ENCODE measurements at places on chromosomes 1 and 21.

DNA sequence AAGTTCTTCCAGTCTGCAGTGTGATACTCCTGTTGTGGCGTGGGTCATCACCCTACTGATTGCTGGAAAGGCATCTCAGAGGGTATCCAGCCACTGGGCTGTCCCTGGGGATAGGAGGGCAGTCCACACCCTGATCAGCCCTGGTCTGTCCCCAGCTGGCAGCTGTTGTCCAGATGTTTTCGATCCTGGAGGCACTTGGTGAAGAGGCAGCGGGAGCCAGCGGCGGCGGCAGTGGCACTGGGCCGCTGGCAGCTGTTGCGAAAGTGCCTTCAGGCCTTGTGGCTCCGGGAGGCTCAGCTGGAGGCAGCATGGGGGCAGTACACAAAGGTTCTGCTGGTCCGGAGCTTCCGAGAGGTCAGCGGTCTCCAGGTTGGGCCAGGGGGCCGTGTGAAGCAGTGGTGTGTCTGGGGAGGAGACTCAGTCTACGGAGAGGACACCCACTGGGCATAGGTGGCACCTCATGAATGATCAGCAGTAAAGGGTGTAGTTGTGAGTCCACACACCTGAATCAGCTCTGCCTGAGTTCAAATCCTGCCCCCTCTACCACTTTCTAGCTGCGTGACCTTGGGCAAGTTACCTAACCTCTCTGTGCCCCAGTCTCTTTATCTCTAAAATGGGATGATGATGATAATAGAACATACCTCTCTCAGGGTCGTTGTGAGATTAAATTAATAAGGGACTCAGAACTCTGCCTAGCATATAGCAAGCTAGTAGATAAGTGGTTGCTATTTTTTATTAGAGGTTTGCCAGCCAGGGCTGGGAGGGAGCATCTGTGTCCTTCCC is 6.1 kb downstream of the C1orf167 start:
- DNase-seq, result no peak

DNA sequence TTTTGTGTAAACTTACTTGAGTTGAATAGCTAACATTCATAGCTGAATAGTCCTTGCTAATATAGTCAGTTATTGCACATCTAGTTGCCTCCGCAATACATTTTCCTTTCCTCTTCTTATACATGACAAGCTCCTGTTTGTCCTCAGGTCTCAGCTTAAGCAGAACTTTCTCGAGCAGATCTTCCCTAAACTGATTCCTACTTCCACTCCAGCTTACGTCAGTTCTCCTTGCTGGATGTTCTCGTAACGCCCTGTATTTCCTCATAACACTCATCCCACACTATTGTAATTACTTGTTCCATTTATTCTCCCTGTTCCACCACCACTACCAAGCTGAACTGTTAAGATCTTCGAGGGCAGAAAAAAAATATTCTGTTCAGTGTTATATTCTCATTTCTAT is 15.1 kb upstream of the OMA1 start:
- DNase-seq, result no peak

DNA sequence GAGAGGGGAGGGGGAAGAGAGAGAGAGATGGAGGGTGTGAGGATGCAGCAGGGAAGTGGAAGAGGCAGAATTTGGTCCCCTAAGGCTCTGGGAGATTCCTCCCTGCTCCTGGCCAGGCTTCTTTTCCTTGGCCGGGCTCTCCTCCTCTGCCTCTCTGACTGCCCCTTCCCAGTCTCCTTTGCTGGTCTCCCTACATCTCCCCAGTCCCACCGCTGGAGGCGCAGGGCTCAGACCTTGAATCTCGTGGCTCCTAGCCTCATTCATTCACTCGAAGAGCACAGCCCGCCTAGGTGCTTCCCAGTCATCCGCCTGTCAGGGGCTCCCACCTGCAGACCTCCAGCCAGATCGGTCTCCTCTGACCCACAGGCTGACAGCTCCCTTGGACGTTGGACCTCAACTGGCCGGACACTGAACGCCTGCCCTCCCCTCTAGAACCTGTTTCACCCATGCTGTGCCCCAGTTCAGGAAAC is 76.5 kb downstream of the VWA5B1 start:
- DNase-seq, result peak; percentile 53

DNA sequence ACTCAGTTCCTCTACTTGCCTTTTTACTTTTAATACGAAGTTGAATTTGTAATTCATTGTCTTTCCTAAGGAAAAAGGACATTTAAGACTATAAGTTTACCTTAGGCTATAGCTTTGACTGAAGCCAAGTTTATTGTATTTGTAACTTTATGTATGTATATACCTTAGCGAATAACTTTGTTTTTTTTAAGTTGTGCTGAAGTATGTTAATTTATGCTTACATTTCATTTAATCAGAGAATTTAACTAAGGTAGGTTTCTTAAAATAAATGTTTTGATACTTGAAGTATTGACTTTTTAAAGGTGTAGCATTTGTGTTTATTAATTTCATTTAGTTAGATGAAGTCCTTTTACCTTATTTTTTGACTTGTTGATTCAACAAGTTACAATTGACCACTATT is 55.2 kb upstream of the TPTE start:
- no peak for DNase-seq

DNA sequence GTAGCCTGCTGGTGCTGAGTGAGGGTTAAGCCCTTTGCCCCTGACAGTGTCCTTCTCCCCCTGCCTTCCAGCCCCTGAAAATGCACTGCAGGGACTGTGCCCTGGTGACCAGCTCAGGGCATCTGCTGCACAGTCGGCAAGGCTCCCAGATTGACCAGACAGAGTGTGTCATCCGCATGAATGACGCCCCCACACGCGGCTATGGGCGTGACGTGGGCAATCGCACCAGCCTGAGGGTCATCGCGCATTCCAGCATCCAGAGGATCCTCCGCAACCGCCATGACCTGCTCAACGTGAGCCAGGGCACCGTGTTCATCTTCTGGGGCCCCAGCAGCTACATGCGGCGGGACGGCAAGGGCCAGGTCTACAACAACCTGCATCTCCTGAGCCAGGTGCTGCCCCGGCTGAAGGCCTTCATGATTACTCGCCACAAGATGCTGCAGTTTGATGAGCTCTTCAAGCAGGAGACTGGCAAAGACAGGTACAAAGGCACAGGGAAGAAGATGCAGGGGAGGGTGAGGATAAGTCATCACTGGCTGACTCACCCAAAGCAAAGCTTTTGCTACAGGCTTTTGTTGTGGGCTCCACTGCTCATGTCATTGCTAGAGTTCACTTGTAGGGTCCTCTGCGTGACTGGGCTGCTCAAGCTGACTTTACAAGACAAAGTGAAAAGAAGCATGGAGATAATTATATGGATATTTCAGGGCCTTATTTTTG is 174.9 kb downstream of the PIGK start:
- no peak for DNase-seq

DNA sequence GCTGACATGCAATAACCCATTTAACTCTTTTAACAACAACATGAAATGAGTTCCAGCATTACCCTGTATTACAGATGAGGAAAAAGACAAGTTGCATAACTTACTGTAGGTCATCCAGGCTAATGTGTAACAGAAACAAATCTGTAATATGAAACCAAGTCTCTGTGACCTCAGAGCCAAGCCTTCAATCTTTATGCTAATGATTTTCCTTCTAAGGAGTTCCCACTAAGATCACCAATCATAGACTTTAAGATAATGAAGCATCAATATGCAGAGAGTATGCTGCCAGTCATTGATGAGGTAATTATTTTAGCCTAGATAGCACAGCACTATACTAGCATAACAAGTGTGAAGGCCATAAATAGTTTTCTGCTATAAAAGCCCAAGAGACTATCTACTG is 35.6 kb upstream of the RNPC3 start:
- no peak for DNase-seq

- DNase-seq, result peak; percentile 30
Observed at GRCh38 chr21:43307677-43308070, 119.3 kb downstream of the SIK1 start.

DNA sequence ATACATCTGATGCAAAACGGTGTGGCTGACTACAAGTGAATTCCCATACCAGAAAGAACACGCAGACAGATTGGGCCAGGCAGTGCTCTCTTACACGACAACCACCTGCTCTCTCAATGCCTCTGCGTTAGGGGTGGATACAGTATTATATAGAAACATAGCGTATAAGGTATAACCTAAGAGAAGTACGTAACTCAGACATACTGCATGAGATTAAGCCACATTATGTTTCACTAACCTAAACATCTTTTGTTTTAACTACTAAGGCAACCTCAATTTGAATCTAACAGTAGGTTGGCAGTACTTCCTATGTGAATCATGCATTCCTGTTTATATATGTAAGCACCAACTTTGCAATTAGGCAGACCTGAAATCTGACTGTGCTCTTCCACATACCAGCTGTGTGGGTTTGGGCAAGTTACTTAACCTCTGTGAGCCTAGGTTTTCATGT is 58.1 kb upstream of the COA6 start:
- peak; percentile 34 for DNase-seq

- DNase-seq, result no peak
Observed at GRCh38 chr1:109611308-109611990, 8.0 kb downstream of the GNAT2 start.

GRCh38 chr1:43446388-43446740 is 7.4 kb downstream of the HYI start:
- DNase-seq, result no peak

DNA sequence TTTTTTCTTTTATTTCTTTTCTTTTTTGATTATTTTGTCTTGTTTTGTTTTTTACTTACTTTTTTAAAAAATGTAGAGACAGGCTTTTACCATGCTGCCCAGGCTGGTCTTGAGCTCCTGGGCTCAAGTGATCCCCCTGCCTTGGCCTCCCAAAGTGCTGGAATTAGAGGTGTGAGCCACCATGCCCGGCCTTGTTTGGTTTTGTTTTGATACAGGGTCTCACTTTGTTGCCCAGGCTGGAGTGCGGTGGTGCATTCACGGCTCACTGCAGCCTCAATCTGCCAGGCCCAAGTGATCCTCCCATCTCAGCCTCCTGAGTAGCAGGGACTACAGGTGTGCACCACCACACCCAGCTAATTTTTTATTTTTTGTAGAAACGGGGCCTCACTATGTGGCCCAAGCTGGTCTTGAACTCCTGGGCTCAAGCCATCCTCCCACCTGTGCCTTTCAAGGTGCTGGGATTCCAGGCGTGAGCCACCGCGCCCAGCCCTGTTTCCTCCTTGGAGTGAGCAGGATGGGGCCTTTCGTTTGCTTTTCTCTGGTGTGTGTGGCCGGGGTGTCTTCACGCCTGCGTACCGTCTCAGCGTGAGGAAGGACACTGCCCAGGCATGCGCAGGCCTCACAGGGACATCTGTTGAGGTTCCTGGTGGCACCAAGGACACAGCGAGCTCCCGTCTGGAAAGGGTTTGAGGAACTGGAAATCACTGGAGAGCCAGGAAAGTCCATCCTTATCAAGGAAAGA is 15.5 kb downstream of the SLC45A1 start:
- no peak for DNase-seq

- no peak for DNase-seq
Observed at GRCh38 chr1:165441166-165441880, 3.6 kb downstream of the RXRG start.

DNA sequence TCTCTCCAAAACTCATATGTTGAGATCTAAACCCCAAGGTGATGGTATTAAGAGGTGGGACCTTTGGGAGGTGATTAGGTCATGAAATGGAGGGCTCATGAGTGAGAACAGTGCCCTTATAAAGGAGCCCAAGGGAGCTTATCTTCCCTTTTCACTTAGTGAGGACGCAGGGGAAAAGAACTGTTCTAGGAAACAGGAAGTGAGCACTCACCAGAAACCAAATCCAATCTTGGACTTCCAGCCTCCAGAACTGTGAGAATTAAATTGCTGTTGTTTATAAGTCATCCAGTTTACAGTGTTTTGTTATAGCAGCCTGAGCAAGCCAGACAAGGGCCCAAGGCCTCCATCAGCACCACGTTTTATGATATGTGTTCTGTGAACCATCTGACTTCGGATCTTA is 60.3 kb upstream of the LRRC8D start:
- no peak for DNase-seq

- no peak for DNase-seq
Observed at GRCh38 chr1:213380865-213381264, 329.8 kb downstream of the RPS6KC1 start.

GRCh38 chr1:222889440-222889839 is 74.6 kb downstream of the DISP1 start:
- DNase-seq, result no peak

- DNase-seq, result no peak
Observed at GRCh38 chr1:165603810-165604209, 27.2 kb upstream of the MGST3 start.

- DNase-seq, result peak; percentile 91
Observed at GRCh38 chr1:26321315-26322041, 3.7 kb downstream of the CD52 start.

- DNase-seq, result no peak
Observed at GRCh38 chr1:2165646-2166045, 28.9 kb downstream of the FAAP20 start.

DNA sequence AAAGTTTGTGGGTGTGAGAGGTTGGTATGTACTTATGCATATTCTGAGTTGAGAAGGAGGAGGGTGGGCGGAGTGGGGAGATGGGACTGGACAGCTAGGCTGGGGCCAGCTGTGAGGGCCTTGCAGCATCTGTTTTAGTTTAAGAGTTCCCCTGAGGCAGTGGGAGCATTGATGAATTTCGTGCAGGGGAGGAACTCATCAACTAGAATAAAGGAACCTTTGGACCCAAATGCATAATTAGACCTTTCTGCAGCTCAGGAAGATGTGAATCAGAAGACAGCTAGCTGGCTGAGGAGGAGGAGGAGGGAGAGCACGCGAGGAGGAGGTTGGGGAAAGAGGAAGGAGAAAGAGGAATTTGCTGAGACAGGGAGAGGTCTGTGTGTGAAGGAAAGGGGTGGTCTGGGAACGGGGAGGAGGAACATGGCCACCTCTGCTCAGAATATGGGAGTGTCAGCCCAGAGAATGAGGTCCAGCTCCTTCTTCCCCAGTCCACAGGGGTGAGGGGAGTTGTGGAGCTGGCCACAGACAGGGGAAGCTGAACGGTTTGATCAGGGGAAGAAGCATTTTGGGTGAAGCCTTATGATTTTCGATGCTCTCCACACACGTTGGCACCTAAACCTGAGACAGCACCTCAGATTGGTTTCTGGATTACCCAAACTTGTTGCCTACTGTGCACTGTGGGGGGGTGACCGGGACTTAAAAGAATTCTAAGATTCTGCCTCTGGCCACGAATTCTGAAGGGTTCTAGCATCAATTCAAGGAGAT is 27.7 kb downstream of the MYOG start:
- DNase-seq, result no peak

DNA sequence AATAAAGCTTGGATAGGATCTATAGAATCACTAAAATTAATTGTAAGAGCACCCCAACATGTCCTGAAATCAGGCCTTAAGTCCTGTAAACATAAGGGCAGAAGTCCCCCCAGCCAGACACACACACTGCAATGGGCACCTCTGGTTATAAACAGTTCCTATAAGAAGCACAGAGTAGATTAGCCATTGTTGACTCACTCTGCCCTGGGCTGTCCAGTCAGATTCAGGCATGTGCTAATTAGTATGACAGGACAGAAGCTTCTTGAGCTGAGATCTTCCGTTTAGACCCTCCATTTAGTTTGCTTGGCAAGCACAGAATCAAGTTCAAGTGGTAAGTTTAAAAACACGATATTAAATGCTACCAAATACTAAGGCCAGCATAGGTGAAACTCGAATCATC is 11.8 kb upstream of the DENND1B start:
- DNase-seq, result no peak

- DNase-seq, result no peak
Observed at GRCh38 chr1:201696217-201696761, 132.7 kb upstream of the IPO9 start.
